CD4-positive, alpha-beta T cell (primary cell): ENCODE measurements at places on chromosomes 6 and 20.
A peak's percentile ranks its signal among the peaks of the same experiment; 100 is the strongest.

DNA sequence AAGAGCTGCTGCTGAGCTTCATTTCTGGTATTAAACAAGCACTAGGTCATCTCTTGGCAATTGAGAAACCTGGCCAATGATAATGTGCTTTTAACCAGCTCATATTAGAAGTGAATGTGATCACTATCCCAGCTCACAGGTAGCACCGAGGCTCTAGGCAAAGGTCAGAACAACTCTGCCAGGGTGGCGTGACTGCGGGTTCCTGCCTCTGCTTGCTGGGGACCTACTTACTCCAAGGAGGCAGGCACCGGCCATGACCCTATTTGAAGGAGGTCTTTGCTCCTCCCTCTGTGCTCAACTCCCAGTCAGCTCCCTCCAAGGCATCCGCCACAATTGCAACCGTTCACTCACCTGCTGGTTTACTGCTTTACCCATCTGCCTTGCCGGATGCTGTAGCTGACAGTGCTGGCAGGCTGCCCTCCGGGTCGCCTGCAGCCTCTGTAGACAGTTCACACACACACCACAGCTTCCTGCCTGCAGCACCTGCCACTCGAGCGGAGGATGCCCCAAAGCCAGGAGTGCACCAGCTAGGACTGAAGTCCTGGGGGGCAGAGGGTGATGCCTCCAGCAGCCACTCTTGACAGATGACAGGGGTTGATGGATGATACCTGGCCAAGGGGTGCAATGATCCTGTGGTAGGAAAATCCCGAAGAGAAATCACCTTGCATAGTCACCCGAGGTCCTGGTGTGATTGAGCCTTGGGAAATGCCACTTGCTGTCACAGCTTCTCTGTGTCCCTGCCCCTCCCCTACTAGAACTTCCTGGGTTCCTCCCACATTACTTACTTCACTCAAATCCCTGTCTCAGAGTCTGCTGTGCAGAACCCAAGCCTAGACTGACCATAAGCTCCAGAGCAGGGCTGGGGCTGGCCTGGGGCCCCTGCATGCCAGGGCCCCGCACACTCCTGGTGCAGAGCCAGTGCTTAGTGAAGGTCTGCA is 8.8 kb upstream of the VSX1 start:
- DNase-seq = peak; percentile 78

- no peak for DNase-seq
These were observed 17.4 kb upstream of the FAXC start for GRCh38 chr6:99366852-99367251.

GRCh38 chr6:31652925-31653724 is 664 bp upstream of the BAG6 start:
- DNase-seq = peak; percentile 86

DNA sequence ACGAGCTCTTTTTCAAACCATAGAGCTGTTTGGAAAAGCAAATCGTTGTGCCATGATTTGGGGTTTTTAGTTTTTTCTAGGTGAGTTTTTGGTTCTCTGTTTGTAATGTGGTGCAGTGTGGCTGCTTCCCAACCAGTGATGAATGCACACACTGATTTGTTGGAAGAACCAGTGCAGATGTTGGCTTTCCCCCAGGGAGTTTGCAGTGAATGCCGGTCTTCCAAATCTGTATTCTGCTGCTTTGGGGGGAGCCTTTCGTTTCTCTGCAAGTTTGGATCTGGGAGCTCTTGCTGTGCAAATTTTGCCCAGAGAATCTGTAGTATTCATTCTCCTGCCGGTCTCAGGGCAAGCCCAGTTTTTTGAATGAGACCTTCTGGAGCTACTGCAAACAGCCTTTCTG is 14.5 kb downstream of the HECA start:
- no peak for DNase-seq

DNA sequence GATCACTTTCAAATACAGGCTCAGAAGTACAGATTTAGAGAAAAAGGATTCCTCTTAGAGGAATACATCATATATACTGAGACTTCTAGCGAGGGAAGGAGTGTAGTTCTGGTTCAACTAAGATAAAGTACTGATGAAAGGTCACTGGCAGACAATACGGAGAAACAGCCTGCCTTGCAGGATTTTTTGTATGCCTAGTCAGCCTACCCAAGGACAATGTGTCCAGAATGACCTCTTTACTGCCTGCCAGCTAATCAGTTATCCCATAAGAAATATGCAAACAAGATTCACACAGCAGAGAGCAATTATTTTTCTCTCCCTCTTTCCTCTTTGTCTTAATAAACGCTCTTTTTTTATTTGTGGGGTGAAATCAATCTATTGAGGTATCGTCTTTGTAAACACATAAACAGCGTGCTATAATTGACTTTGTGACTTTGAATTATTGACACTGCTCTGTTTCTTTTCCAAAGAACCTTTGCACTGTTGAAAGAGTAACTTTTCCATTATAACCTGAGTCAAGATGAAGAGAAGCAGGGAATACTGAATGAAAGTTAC is 1.4 kb upstream of the TSPYL4 start:
- DNase-seq = no peak
